ENCODE measurements at places on chromosomes 6 and 20.
A peak's percentile ranks its signal among the peaks of the same experiment; 100 is the strongest.

GRCh38 chr20:29740601-29740950 lies 1516.9 kb upstream of the DEFB115 start:
- DNase-seq, result no peak

- no peak for DNase-seq
These were observed 290.2 kb downstream of the TSHZ2 start for GRCh38 chr20:53262365-53262764.

- DNase-seq, result no peak
These were observed 24.3 kb downstream of the ARHGAP18 start for GRCh38 chr6:129685662-129686031.

GRCh38 chr20:13174402-13174801 lies 46.7 kb upstream of the ISM1 start:
- DNase-seq, result no peak

DNA sequence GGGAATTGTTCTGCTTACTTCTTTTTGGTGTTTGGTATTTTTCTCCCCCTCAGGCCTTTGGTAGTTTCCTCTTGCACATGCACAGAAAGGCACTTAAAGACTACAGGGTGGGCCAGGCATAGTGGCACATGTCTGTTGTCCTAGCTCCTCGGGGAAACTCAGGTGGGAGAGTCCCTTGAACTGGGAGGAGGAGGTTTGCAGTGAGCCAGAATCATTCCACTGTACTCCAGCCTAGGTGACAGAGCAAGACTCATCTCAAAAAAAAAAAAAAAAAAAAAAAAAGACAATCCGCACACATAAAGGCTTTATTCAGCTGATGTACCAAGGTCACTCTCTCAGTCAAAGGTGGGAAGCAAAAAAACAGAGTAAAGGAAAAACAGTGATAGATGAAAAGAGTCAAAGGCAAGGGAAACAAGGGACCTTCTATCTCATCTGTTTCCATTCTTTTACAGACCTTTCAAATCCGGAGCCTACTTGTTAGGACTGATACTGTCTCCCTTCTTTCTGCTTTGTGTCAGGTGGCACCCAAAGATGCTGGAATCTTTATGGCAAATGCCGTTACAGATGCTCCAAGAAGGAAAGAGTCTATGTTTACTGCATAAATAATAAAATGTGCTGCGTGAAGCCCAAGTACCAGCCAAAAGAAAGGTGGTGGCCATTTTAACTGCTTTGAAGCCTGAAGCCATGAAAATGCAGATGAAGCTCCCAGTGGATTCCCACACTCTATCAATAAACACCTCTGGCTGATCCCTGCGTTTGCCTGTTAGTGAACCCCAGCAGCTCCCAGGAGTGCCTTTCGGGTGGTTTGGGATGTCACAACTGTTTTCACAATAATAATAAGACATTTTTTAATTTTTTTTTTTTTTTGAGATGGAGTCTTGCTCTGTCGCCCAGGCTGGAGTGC lies 9.3 kb downstream of the DEFB123 start:
- no peak for DNase-seq

- no peak for DNase-seq
These were observed 139.5 kb upstream of the MYLIP start for GRCh38 chr6:15989397-15989796.

- DNase-seq, result peak; percentile 22
These were observed 5.6 kb downstream of the SMIM29 start for GRCh38 chr6:34243131-34243771.

DNA sequence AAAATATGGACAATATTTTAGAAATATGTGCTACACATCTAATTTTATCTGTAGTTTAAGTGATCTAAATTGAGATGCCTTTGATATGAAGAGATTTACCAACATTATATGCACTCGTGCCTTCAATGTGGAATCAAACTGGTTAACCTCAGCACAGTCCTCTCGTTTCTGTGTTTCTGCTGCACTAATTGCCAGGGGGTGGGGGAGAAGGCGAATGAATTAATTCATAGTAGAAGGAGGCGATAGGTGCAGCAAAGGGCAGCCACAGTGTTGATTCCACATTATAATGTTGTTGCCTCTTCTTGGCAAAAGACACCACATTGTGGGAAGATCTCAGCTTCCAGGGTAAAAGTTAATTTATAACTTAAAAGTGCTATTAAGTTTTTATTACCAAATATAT lies 161.6 kb downstream of the QKI start:
- DNase-seq, result no peak

DNA sequence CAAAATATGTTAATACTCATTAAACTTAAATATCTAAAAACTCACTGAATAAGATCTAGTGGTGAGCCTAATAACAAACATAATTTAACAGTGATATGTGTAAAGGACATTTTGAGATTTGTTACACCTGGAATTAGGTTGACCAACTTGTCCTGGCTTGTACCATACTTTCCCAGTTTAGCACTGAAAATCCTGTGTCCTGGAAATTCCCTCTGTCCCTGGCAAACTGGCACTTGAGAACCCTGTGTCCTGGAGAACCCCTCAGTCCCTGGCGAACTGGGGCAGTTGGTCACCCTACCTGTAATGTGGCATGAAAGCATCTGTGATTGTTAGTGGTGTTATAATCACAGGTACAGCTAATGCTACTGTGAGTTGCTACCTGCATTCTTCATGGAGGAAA lies 6.9 kb upstream of the PRND start:
- no peak for DNase-seq

DNA sequence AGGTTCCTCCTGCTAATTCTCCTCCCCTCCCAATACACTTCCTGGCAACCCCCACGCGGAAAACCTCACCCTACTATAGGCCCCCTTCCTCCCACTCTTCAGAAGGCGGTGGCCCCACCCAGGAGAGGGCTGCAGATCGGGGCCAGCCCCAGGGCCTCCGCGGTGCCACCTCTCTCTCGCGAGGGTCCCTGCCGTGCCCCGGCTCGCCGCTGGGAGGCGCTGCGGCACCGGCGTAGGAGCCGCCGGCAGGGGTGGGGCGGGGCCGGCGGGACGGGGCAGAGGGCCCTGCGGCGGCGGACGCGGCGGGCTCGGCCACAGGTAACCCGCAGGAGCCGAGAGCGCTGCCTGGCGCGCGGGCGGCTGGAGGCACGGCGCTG lies at the start of gene ANKRD6:
Gene ANKRD6, plus strand, starts transcription at position 278 of the 377 bp plus-strand sequence. CDS start 133,825 bp downstream, outside the sequence.
- DNase-seq, result peak; percentile 57

DNA sequence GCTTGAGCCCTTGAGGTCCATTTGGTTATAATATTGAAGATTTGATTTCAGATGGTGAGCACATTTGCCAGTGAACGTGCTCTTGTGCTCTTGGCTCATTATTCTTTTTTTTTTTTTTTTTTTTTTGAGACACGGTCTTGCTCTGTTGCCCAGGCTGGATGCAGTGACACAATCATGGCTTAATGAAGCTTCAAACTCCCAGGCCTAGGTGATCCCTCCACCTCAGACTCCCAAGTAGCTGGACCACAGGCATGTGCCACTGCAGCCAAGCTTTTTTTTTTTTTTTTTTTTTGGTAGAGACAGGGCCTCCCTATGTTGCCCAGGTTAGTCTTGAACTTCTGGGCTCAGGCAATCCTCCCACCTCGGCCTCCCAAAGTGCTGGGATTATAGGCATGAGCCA lies 176.2 kb downstream of the KLHL32 start:
- no peak for DNase-seq

DNA sequence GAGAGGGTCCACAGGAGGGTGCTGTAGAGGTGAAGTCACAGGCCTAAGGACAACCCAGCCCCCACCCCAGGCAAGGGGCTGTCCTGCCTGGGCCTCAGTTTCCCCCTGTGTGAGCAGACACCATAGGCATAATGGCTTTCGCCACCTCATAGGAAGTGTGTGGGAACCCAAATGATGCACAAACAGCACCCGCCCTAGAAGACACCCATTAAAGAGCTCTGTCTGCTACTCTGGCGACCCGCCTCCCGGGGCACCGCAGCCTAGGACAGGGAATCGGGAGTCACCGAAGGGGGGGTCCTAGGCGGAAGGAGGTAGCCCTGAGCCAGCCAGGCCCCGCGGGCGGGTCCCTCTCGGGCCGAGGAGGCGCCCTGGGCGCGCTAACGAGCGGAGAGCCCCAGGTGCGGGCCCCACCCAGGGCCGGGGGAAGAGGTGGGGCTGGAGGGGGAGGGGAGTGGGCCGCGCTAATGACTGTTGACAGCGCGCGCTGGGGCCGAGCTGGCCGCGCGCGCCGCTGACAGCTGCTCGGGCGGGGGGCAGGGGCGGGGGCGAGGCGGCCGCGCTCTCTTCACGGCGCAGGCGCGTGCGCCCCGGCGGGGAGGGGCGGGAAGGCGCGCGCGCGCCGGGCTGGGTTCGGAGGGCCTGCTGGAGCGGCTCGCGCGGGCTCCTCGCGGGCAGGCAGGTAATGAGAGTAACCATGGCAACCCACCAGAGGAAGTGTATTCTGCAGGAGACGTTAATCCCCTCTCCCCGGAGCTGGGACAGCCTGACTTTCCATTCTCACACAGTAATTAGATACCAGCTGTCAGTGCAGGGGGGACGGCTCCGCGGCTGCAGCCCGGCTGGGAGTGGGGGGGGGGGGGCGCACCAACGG lies 48.9 kb downstream of the NOL4L start:
- peak; percentile 37 for DNase-seq
